ENCODE measurements at places on chromosomes 13 and 19. TPM values are rescaled to one million over a fixed set of nuclear protein-coding genes. Genes with fewer than 3 reads are reported as not detected.

Gene EFNA2
- total RNA-seq, result not detected

Gene PCID2
- total RNA-seq, result 52.4 TPM

Gene STOML3
- total RNA-seq, result not detected

Gene OR10H1
- total RNA-seq, result not detected

- no peak for DNase-seq
These were observed 12.6 kb downstream of the DACH1 start for GRCh38 chr13:71854401-71854800.

DNA sequence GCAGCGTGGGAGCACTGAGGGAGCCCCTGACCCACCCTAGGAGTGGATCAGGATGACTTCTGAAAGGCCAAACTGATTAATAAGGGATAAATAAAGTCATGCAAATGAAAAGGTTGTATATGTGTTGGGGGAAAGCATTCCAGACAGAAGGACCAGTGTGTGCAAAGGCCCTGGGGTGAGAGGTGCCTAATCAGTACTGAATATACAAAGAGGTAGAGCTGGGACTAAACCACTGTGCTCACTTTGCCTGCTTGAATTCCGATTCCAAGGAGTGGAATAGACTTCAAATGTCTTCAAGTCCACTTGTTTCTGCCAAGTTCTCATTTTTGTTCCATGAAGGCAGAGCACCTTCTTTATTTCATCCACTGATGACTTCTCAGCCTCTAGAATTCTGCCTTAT lies 32.6 kb upstream of the ADGRE1 start:
- DNase-seq, result no peak

DNA sequence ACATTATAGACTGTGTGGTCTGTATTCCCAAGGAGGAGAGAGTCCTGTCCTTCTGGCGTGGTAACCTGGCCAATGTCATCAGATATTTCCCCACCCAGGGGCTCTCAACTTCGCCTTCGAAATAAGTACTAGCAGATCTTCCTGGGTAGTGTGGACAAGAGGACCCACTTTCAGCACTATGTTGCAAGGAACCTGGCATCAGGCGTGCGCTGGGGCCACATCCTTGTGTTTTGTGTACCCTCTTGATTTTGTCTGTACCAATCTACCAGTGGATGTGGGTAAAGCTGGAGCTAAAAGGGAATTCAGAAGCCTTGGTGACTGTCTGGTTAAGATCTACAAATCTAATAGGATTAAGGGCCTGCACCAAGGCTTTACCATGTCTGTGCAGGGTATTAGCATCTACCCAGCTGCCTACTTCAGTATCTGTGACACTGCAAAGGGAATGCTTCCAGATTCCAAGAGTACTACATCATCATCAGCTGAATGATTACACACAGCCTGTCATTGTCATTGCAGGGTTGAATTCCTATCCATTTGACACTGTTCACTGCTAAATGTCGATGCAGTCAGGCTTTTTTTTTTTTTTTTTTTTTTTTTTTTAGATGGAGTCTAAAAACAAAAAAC lies 148.0 kb downstream of the PRR20E start:
- DNase-seq, result no peak

DNA sequence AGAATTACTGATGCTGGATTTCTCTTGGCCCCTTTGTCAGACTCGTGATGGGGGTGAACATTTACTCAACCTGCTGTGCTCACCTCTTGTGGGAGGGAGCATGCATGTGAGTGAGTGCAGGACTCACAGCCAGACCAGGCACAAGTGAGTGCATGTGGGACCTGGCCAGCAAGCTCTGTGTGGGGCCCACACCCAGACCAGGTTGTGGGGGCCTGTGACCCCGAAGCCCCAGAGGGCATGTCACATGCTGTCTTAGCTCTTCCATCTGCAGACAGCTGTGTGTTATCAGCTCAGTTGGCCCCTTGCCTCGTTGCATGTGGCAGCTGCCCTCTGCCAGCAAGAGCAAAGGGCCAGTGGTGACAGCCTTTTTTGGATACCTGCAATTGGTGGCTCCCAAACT lies 614.4 kb downstream of the GPC5 start:
- DNase-seq, result no peak

- no peak for DNase-seq
These were observed 218.7 kb downstream of the DNAJC15 start for GRCh38 chr13:43242040-43242439.

DNA sequence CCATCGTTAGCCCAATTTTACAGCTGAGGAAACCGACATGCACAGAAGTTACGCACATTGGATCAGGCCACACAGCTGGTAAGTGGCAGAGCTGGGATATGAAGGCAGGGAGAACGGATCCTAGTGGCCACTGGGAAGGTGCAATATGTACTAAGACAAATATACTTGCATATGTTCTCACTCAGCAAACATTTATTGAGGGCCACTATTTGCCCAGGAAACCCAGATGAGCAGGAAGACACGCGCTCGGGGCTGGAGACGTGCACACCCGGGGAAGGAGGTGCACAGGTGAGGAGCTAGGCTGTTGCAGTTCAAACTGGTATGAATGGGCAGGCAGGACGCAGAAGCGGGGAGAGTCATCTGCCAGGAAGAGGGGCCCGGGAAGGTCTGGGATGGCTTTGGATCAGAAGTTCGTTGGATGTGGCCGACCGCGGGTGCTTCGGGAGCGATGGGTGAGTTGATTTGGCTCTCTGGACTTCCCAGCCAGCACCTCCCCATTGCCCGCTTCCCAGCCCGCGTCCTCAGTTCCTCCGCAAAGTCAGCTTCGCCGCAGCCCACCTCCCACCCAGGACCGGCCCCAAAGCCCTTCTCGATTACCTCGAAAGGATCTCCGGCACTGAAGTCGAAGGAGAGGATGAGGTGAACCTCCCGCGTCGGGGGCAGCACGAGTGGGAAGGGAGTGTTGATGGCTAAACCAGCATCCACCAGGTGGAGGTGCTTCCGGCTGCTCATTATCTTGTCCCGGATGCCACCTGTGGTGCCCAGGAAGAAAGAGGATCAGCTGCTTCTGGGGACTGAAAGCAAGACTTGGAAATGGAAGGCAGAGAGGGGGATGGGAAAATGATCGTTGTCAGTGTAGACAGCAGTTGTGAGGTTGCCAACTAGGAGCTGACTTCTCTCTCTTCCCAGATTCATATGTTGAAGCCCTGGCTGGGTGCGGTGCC lies 17.8 kb upstream of the CABP5 start:
- DNase-seq, result no peak

DNA sequence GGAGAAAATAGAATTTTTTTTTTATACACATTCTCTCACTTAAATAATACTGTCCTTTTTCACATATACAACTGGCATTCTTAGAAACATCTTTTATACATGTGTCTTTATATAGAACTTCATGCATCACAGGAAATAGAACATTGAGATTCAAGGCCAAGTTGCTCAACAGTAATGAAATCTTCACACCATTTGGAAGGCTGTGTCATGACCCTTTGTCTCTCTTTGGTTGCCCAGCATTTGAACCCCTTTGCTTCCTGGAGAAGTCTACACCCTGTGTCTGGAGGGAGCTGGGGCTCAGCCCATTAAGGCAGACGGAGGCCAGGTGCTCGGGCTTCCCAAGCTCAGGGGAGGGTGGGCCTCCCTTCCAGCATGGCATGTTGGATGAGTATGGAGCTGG lies 41.1 kb downstream of the B3GLCT start:
- no peak for DNase-seq

DNA sequence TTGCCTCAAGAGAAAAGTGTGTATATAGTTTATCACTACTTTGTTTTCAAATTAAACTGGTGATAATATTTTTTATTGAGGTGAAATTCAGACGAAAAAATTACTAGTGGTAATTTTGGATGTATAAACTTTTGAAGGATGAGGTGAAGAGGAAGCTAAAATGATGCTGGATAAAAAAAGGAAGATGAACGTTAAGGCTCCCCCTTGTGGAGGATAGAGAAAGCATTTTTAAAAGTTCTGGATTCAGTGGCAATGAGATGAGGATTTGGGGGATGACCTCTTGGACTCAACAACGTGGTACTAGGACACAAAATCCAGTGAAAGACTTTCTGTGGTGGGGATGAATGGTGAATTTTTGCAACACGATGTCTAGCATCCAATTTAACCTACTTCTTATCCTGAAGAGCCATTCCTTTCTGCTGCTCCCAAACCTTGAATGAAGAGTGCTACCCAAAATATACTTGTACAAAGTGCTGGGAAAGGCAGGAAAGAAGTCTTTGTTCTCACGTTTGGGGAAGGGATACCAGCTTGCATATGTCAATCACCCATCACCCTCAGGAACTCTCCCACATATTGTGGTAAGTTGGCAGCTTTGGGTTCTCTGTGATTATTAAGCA lies 7.3 kb upstream of the SIGLEC5 start:
- no peak for DNase-seq

Gene LRRC63
- total RNA-seq, result 1.7 TPM

- DNase-seq, result no peak
These were observed 322.6 kb upstream of the PCDH20 start for GRCh38 chr13:61738236-61738750.

- DNase-seq, result no peak
These were observed 124.0 kb downstream of the ITGBL1 start for GRCh38 chr13:101576455-101576854.

GRCh38 chr13:99693351-99693750 lies 192.1 kb downstream of the TM9SF2 start:
- no peak for DNase-seq

DNA sequence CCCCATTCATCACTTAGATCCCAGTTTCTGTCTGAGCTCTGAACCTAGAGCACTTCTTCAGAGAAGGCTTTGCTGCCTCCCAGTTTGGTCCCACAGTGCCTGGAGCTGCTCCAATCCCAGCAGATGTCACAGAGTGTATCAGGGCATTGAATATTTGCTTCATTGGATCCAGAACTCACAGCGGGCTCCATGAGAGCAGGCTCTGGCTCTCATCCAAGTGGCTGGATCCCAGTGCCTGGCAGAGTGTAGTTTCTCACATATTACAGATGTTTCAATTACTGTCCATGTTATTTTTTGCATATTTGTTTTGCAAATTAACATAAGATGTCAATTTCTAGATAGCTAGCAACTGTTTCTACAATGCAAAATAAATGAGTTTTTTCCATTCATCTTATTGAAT lies 50.6 kb downstream of the MYO16 start:
- no peak for DNase-seq

DNA sequence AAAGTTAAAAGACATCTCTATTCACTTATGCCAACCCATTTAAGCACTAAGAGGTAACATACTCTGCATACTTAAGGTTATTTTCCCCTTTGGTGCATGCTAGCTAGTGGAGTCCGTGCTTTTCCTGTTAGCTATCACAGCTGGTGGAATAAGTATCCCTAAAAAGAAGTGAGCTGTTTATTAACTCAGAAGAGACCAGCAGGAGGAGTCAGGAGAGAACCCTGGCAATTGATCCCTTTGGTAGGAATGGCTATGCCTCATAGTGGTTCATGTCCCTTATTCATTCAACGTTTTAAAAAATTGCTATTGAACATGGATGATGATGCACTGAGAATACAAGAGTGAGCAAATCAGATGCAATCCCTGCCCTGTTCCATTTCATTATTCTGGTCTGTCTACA lies 12.4 kb upstream of the NEK5 start:
- no peak for DNase-seq

Gene THSD1
- total RNA-seq, result 0.08 TPM

GRCh38 chr19:39423258-39424086 lies 11.0 kb downstream of the PLEKHG2 start:
- DNase-seq, result no peak

DNA sequence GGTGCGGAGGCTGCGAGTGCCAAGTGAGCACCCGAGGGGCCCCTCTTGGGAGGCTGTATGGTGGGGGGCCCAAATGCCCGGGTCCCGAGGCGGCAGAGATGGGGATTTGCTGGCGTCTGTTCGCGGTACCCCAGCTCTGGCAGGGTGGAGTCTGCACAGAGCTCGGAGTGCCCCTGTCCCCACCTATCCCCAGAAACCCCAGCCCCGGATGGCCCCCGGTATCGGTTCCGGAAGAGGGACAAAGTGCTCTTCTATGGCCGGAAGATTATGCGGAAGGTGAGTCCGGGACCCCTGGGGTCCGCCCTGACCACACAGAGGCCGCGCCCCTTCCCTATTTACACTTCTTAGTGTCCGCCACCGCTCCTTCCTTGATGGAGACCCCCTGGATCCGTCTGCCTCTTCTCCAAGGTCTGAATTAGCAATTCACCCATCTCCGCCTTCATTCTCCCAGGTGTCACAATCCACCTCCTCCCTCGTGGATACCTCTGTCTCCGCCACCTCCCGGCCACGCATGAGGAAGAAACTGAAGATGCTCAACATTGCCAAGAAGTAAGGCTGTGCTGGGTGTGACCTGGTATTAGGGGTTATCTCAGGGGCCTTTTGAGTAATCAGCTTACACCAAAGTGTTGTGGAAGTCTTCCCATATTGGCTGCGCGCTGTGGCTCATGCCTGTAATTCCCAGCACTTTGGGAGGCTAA lies 630 bp downstream of the PNPLA6 start:
- peak; percentile 43 for DNase-seq

Gene PTH2
- total RNA-seq, result not detected

All from activated CD8-positive, alpha-beta T cell treated with anti-CD3 and anti-CD28 coated beads, Interleukin-2, amount 10 ng/mL, durations not matched to agents 7 days and 5 days (primary cell).